ENCODE measurements at places on chromosomes 3 and 15. TPM values are rescaled to one million over a fixed set of nuclear protein-coding genes. Genes with fewer than 3 reads are reported as not detected.

The OSBPL10 gene
- 18.7 TPM for total RNA-seq

GRCh38 chr3:46356909-46357308, 3.0 kb downstream of the CCR2 start:
- no peak for DNase-seq

- no peak for DNase-seq
Measured at GRCh38 chr15:70576696-70577095, 186.7 kb downstream of the UACA start.

DNA sequence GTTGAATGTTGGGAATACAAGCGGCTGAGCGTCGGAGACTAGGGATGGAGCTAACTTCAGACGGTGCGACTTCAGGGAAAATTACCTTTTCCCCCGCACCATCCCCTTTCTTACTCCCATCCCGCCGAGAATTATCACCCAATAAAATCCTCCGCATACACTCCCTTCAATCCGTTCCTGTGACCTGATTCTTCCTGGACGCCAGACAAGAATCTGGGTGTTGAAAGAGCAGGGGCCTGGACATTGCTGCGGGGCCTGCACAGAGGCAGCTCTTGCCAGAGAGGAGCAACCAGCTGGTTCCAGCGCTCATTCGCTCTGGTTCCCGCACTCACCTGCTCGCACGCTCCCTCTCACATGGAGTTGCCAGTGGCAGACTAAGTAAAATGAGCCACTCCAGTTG, 241.9 kb downstream of the ALCAM start:
- DNase-seq: no peak

- no peak for DNase-seq
Measured at GRCh38 chr15:88631464-88632028, 7.3 kb upstream of the ISG20 start.
